GM13976 (cell line): ENCODE measurements at places on chromosomes 2 and 18.

DNA sequence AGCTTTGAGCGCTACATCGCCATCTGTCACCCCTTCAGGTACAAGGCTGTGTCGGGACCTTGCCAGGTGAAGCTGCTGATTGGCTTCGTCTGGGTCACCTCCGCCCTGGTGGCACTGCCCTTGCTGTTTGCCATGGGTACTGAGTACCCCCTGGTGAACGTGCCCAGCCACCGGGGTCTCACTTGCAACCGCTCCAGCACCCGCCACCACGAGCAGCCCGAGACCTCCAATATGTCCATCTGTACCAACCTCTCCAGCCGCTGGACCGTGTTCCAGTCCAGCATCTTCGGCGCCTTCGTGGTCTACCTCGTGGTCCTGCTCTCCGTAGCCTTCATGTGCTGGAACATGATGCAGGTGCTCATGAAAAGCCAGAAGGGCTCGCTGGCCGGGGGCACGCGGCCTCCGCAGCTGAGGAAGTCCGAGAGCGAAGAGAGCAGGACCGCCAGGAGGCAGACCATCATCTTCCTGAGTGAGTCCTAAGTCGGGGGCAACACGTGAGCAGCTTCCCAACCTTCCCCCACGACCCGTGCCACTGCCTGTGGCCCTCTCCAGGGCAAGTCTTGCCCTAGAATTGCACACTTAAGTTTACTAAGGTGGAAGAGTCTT, 928 bp downstream of the GPR39 start:
- no peak for DNase-seq

DNA sequence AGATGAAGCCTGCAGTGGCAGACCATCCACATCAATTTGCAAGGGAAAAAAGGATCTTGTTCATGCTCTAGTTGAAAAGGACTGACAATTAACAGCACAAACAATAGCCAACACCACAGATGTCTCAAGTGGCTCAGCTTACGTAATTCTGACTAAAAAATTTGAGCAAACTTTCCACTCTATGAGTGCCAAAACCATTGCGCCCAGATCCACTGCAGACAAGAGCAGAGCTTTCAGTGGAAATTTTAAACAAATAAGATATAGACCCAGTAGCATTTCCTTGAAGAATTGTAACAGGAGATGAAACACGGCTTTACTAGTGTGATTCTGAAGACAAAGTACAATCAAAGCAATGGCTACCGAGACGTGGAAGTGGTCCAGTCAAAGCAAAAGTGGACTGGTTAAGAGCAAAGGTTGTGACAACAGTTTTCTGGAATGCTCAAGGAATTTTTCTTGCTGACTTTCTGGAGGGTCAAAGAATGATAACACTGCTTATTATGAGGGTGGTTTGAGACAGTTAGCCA, 12.0 kb upstream of the ZNF396 start:
- no peak for DNase-seq

- no peak for DNase-seq
Measured at GRCh38 chr2:200765995-200766660, 45.6 kb upstream of the BZW1 start.

DNA sequence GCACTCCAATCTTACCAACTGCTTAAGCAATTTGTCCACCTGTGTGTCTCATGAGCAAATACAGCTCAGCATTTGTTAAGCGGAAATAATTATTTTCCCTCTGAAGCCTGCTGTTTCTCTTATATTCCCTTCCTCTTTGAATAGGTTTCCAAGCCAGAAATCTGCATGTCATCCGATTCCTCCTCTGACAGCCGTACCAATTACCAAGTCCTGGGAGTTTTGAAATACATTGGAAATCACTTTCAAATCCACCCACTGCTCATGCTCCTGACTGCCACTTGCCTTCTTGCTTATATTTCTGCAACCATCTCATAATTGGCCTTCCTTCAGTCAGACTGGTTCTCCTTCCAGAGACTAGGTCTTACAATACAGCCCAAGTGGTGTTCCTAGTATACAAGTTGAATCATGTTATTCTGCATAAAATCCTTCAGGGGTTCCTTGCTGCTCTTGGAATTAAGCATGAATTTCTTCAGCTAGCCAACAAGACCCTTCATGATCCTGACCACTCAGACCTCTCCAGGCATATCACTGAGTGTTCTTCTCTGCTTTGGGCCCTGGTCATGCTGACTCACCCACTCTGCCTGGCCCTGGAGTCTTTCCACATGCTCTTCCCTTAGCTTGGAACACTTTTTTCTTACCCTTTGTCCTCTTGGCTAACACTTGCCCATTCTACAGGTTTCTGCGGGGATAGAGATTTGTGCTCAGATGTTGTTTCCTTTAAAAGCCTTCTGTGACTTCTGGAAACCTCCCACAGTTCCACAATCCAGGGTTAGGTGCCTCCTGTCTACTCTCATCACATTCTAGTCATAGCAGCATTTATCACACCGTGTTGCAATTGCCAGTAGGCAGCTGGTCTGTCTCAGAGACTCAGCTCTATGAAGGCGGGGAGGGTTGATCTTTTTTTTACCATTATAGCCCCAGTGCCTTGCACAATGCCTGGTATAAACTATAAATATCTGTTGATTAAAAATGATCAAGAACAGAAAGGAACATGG, 157.6 kb downstream of the ARL6IP6 start:
- DNase-seq: no peak

- no peak for DNase-seq
Measured at GRCh38 chr2:52862801-52863200, 904.8 kb upstream of the CHAC2 start.

DNA sequence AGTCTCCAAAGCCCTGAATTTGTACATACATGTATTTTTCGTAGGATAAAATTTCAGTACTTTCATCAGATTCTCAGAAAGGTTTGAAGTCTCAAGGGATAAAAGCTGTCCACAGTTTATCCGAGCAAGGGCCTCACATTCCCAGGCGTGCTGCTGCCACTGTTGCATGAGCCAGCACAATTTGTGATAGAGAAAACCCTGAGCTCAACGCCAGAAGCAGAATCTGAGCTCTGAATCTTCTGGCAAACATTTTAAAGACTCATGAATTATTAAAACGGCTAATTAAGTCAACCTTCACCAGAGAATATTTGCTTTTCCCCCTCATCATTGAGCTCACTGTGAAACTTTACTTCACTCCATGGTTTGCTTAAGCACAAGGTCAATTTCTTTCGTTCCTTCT, 38.5 kb upstream of the STPG4 start:
- DNase-seq: no peak

- DNase-seq: no peak
Measured at GRCh38 chr2:181258720-181259119, 198.5 kb upstream of the ITGA4 start.

GRCh38 chr18:70808481-70809056, 519.7 kb downstream of the SOCS6 start:
- DNase-seq: no peak

GRCh38 chr2:240235149-240235803, 94.8 kb upstream of the OTOS start:
- no peak for DNase-seq

DNA sequence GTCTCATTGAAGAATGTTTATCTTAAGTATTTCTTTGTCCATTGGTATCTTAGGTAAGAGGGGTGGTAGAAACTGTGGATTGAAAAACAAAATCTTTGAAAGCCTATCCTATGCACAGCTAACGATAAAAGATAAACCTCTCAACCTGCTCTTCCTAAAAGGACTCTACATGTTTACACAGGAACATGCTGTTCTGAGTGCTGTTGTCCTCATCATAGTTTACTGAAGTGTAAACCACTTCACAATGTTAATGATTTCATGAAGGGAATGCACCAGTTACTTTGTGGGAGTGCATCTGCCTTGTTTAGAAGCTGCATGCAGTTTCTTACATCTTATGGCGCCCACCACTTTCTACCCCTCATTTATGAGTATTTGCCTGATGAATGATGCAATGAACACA, 1.2 kb downstream of the ACMSD start:
- DNase-seq: no peak

GRCh38 chr2:66531567-66531966, 96.6 kb downstream of the MEIS1 start:
- no peak for DNase-seq

GRCh38 chr2:161425728-161426454, 9.8 kb downstream of the TBR1 start:
- no peak for DNase-seq
